ENCODE measurements at places on chromosomes 5 and 9. TPM values are rescaled to one million over a fixed set of nuclear protein-coding genes. Genes with fewer than 3 reads are reported as not detected.

GRCh38 chr9:137660144-137660543 lies 41.3 kb downstream of the EHMT1 start:
- no peak for DNase-seq

- peak; percentile 50 for DNase-seq
Observed at GRCh38 chr9:34403554-34404380, 27.1 kb upstream of the MYORG start.

DNA sequence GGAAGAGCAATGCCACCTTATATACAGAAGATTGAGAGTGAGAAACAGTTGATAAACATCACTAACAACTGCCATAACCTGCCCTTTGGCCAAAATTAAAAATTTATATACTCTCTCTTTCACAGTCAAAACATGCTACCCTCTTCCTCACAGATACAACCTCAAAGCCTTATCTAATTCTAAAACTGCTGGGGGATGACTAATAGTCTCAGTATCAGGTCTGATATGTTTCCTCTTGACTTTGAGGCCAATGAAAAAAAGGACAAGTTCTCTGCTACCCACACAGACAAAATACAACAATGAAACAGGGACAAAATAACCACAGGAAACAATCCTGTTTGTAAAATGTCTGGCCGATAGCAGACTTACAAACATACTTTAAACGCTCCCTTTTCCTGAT lies 485.6 kb upstream of the NUDT12 start:
- no peak for DNase-seq

Gene ARHGEF28
- not detected for total RNA-seq

Gene PRKACG
- not detected for total RNA-seq
